Natural killer cell (primary cell): ENCODE measurements at places on chromosomes 2 and 18. TPM values are rescaled to one million over a fixed set of nuclear protein-coding genes. Genes with fewer than 3 reads are reported as not detected.

Gene ZC3H6
- total RNA-seq, result 13.1 TPM

DNA sequence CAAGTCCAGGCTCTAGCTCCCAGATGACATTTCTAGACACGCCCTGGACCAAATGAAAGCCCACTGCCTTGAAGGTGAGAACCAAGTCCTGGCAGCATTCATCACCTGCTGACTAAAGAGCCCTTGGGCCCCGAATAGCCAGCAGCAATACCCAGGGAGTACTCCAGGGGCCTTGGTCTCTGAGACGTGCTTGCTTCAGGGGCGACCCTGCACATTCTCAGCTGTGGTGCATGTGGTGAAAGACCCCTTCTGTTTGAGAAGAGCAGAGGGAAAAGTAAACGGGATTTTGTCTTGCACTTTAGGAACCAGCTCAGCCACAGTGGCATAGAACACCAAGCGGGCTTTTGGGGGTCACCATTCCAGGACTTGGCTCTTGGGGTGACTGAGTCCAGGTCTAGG lies 260.5 kb upstream of the MYT1L start:
- no peak for DNase-seq

Gene ACAA2
- total RNA-seq, result 71.7 TPM

- no peak for DNase-seq
These were observed 69.7 kb downstream of the NCK2 start for GRCh38 chr2:105814291-105814940.

GRCh38 chr2:50754514-50754913 lies 277.4 kb downstream of the NRXN1 start:
- no peak for DNase-seq

Gene POMC
- 6.6 TPM for total RNA-seq

DNA sequence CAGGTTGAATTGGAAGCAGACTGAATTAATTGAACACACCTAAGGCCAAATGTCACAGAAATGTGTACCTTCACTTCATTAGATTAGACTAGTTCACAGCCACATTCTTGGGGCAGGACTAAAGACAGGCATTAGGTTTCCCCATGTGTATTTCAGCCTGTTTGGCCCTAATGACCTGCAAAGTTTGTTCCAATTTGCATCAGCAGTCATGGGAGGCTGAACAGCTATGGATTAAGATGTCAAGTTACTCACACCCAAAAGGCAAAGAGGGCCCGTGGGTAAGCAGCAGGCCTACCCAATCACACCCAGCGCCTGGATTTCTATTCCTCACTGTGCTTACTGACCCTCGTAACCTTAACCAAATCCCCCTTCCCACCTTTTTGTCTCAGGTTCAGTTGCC lies 99.6 kb upstream of the RIOK3 start:
- DNase-seq, result no peak

- no peak for DNase-seq
These were observed 59.9 kb downstream of the PTPRM start for GRCh38 chr18:7626922-7627440.

GRCh38 chr18:80213182-80213581 lies 34.1 kb downstream of the PARD6G start:
- DNase-seq, result no peak
